Left hindlimb (tissue), 1 donor: ENCODE measurements at places on chromosomes 7 and 10.

GRCh38 chr7:113202284-113202683 is 83.9 kb upstream of the SMIM30 start:
- DNase-seq = no peak

DNA sequence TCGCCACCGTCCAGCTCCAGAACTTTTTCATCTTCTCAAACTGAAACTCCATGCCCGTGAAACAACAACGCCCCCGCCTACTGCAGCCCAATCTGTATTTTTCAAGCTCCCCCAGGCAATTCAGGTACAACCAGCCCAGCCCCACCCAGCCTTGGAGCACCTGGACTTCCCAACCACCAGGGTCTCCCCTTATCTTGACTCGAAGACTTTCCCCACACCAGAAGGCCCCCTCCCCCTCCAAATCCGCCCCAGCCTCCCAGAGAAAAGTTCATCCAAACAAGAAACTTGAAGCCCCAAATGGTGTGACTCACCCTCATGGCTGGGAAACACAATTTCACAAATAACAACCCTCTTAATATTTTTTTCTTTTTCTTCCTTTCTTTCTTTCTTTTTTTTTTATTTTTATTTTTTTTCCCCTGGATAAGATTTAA is 10.6 kb downstream of the ZCCHC24 start:
- DNase-seq = peak; percentile 53

DNA sequence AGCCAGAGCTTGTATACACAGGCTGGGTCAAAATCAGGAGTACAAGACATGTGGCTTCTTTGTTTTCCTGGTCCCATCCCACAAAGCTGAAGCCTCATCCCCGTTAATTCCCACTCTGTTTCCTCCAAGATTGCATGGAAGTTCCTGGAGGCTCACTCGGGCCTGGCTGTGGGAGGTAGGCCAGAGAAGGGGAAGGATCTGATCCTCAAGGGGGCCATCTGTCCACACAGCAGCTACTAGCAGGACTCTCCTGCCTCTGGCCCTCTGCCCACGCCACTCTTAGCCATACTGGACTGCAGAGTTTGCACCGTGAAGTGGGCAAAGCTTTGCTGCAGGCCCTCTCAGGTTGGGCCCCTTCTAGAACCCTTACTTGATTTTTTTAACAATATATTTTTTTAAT is 160.6 kb downstream of the FGFR2 start:
- peak; percentile 63 for DNase-seq

DNA sequence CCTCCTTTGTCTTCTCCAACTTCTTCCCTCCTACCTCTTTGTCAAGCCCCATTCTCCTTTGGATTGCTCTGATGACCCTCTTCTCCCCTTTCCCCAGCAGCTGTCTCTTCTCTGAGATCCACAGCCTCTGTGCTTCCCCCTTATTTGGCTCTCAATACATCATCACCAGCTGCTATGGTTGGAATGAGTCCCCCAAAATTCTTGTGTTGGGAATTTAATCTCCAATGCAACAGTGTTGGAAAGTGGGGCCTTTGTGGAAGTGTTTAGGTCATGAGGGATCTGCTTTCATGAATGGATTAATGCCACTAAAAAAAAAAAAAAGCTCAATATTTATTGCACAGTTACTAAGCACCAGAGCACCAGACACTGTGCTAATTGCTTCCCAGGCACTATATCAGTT is 39.2 kb upstream of the FRMD4A start:
- DNase-seq = peak; percentile 37

GRCh38 chr7:1917221-1918062 is 247.4 kb downstream of the ELFN1 start:
- DNase-seq = no peak

DNA sequence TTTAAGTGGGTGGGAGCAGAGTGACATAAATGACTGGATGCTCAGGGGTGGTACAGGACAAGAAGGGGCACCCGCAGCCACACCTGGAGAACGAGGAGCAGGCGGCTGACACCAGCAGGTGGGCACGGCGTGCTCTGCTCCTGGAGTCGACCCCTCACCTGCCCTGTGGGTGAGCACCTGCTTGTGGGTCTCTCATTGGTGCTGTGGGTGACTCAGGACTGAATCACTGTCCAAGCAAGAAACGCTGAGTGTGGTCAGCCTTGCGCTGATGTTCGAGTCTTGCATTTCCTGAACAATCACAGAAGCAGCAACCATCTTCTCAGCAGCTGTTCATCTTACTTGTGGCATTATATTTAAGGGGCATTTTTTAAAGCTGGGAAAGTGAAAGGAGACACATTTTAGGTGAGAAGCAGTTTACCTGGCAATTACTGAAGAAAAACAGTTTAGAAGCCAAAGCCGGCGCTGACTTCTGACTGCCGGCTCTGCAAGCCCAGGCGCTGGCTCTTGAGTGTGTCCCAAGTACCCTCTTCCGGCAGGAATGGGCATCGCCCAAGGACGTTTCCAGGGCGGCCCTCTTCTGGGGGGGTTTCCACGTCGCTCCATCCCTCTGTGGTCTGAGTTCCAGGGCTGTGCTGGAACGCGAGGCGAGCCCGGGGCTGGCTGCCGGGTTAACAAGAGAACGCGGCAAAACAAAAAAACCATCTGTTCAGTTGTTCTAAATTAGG is 145.2 kb upstream of the PFKP start:
- no peak for DNase-seq
